Thyroid gland (tissue), 4 donors: ENCODE measurements at places on chromosomes 11 and 22.

DNA sequence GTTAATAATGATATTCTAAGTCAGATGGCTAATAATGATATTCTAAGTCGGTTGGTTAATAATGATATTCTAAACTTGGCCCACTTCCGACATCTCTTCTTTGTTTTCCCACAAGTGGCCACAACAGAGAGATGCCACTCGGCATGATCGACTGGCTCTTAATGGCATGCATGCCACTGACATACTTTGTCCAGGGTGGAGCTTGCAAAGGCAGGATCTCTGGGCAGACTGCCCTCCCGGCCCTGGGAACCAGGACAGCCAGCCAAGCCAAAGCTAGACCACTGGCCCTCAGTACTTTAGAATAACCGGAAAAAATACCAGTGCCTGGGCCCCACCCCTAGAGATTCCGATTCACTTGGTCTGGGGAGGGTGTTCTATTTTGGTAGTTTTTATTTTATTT, 78.1 kb downstream of the KIAA1671 start:
- H3K36me3 ChIP-seq, result no peaks in the 10 kb centered on the region
- H3K27me3 ChIP-seq, result no peaks in the 10 kb centered on the region
- no peak overlapping the region for H3K4me3 ChIP-seq
- peak overlapping the region; percentile 30 for H3K27ac ChIP-seq
- peaks cover 22% of the 10 kb centered on the region for H3K4me1 ChIP-seq
- peak; percentile 55 for DNase-seq

GRCh38 chr11:27040302-27041115, at the start of gene BBOX1:
BBOX1 (plus strand) TSS chr11:27040815; CDS start chr11:27055431, 14,616 bp downstream.
- peaks cover 20% of the 10 kb centered on the region for H3K4me1 ChIP-seq
- DNase-seq, result peak; percentile 97
- H3K27me3 ChIP-seq, result no peaks in the 10 kb centered on the region
- H3K27ac ChIP-seq, result peak within 1 kb of the TSS; percentile 94
- no peak within 1 kb of the TSS for H3K4me3 ChIP-seq
- H3K36me3 ChIP-seq, result no peaks in the 10 kb centered on the region

GRCh38 chr11:86116386-86116726, 47.5 kb upstream of the PICALM start:
- DNase-seq, result no peak
- H3K4me3 ChIP-seq, result no peak overlapping the region
- no peaks in the 10 kb centered on the region for H3K4me1 ChIP-seq
- H3K27ac ChIP-seq, result no peak overlapping the region

GRCh38 chr11:127651888-127652221, 651.3 kb upstream of the KIRREL3 start:
- no peaks in the 10 kb centered on the region for H3K36me3 ChIP-seq
- H3K27me3 ChIP-seq, result no peaks in the 10 kb centered on the region
- no peaks in the 10 kb centered on the region for H3K4me1 ChIP-seq
- H3K27ac ChIP-seq, result no peak overlapping the region
- H3K4me3 ChIP-seq, result no peak overlapping the region

DNA sequence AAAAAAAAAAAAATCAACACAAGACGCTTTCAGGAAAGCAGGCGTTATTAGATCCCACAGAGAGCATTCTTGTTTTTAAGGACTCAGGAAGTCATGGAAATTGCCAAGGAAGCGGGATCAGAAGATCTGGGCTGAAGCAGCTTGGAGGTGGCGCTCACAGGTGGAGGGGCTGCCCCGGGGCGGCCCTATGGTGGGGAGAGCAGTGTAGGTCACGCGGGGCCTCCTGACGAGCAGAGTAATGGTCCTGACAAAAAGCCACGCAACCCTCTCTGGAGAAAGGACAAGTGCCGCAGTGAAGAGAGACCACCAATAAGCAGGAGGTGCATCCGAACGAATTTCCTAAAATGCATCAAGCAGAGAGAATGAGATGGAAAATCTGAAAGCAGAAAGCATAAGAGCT, 407.0 kb downstream of the BRD1 start:
- DNase-seq, result no peak
- H3K4me3 ChIP-seq, result no peak overlapping the region
- H3K36me3 ChIP-seq, result no peaks in the 10 kb centered on the region
- no peak overlapping the region for H3K27ac ChIP-seq

DNA sequence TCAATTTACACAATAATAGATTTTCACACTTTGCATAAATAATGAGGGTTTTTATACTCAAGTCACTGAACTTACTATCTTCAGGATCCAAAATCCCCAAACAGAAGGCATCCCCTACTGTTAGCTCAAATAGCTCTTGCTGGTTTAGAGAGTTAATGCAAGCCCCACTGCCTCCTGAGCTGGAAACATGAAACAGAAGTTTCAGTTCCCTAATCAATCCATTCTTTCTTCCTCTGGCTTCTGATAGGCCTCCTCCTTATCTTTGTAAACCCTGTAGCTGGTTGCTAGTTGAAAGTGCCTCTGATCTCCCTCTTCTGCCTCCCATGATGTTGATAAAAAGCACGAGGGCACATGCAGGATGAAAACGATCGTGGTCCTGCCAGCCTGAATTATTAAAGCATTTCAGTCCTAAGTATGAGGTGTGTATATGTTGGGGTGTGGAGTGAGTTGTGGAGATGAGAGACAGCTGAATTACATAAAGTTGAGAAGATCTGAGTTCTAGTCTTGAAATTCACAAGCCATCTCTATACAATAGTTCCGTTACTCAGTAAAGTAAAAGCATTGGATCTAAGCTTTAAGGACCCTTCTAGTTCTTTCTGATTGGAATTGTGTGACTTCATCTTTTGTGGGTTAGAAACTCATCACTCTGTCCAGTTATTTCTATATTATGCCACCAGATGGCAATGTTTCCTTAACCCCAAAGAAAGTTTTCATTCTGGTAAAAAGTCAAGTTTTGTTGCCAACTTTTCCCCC, 35.0 kb upstream of the EHF start:
- no peak overlapping the region for H3K27ac ChIP-seq
- H3K4me1 ChIP-seq, result peaks cover 6% of the 10 kb centered on the region
- no peaks in the 10 kb centered on the region for H3K36me3 ChIP-seq

- no peak overlapping the region for H3K27ac ChIP-seq
- no peak for DNase-seq
- no peaks in the 10 kb centered on the region for H3K27me3 ChIP-seq
- no peaks in the 10 kb centered on the region for H3K36me3 ChIP-seq
- no peak overlapping the region for H3K4me3 ChIP-seq
Measured at GRCh38 chr22:28574159-28574788, 105.4 kb downstream of the TTC28 start.

DNA sequence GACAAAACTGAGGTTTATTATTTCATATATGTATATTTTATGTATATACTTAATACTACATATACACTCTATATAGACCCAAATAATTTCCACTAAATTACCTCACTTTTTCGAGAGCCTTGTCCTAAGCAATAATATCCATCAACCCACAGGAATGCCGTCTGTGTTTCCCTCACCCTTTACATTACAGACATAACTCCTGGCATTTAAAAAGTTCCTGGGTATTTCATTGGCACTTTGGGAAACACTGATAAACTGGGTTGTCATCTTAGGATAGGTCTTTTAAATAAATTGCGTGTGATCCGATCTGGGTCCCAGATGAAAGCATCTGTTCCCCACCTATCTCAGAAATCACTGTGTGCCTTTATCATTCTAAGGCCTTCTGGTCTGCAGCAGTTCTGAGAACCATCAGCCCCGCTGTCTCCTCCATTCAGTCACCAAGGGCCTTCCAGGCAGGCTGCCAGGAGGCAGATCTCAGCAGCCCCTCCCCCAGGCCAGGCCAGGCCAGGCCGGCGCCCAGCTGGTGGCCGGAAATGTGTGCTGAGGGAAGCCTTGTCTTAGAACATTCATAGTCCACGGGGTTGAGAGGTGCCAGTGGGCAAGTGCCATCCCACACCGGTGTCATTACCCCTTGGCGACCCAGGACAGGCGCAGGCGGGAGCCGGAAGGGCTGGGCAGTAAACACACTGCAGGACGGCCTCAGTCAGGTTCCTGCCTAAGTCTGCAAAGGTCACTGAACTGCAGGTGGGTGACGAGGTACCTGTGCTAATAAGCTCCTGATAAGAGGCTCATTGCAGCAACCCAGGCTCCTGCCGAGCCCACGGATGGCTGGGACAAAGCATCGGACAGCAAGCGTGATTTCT, 3.3 kb downstream of the FGF19 start:
- no peak overlapping the region for H3K4me3 ChIP-seq
- peaks cover 9% of the 10 kb centered on the region for H3K4me1 ChIP-seq
- DNase-seq, result peak; percentile 91
- no peaks in the 10 kb centered on the region for H3K36me3 ChIP-seq
- peaks cover 28% of the 10 kb centered on the region for H3K27me3 ChIP-seq
- H3K27ac ChIP-seq, result no peak overlapping the region

GRCh38 chr11:94196363-94196762, 67.7 kb downstream of the PANX1 start:
- no peaks in the 10 kb centered on the region for H3K36me3 ChIP-seq
- H3K4me3 ChIP-seq, result no peak overlapping the region
- no peak overlapping the region for H3K27ac ChIP-seq
- H3K27me3 ChIP-seq, result no peaks in the 10 kb centered on the region
- no peak for DNase-seq
- no peaks in the 10 kb centered on the region for H3K4me1 ChIP-seq

- peaks cover 8% of the 10 kb centered on the region for H3K36me3 ChIP-seq
- peak; percentile 69 for DNase-seq
- H3K4me1 ChIP-seq, result peaks cover 5% of the 10 kb centered on the region
- H3K27me3 ChIP-seq, result no peaks in the 10 kb centered on the region
Measured at GRCh38 chr11:76524919-76525318, 80.1 kb downstream of the EMSY start.

- H3K27ac ChIP-seq, result no peak overlapping the region
- no peaks in the 10 kb centered on the region for H3K36me3 ChIP-seq
- no peaks in the 10 kb centered on the region for H3K27me3 ChIP-seq
- no peak overlapping the region for H3K4me3 ChIP-seq
- no peaks in the 10 kb centered on the region for H3K4me1 ChIP-seq
Measured at GRCh38 chr11:134071306-134071705, 2.4 kb downstream of the JAM3 start.

- H3K27ac ChIP-seq, result no peak overlapping the region
- DNase-seq, result no peak
- no peaks in the 10 kb centered on the region for H3K27me3 ChIP-seq
- no peak overlapping the region for H3K4me3 ChIP-seq
Measured at GRCh38 chr11:132743601-132744000, 788.7 kb downstream of the OPCML start.

GRCh38 chr22:49197505-49197904, 630.2 kb downstream of the BRD1 start:
- H3K27ac ChIP-seq, result no peak overlapping the region
- H3K36me3 ChIP-seq, result no peaks in the 10 kb centered on the region
- no peaks in the 10 kb centered on the region for H3K4me1 ChIP-seq
- no peak overlapping the region for H3K4me3 ChIP-seq

DNA sequence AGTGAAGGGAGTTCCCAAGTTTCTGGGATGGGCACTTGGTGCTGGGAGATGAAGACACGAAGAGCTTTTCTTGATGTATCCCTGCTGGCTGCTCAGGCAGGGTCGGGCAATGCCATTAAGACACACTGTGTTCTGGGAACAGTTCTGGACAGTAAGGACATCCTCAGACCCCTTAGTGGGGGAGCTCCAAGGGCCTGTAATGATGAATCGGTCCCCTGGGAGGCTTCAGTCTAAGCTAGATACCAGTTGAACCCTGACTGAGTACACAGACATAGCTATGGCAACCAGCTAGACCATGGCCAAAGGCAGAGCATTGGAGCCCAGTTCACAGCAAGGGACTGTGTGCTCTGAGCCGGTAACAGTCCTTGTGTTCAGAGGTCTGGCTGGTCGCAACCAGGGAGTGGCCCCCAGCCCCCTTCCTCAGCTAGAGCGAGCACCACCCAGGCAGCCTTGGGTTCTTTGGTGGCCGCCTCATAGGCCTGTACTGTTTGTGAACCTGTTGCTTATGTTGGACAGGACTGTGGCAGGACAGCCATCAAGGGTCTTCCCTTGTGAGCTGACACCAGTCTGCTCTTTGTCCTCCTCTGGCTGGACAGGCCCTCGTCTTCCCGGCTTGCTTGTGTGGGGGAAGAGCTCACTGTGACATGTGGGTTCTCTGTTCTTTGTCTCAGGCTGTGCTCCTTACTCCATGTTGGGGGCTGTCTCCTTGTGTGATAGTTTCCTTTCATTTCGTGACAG, 25.0 kb downstream of the MED15 start:
- no peak overlapping the region for H3K4me3 ChIP-seq
- no peak overlapping the region for H3K27ac ChIP-seq
- H3K36me3 ChIP-seq, result no peaks in the 10 kb centered on the region
- no peak for DNase-seq
- peaks cover 52% of the 10 kb centered on the region for H3K4me1 ChIP-seq

DNA sequence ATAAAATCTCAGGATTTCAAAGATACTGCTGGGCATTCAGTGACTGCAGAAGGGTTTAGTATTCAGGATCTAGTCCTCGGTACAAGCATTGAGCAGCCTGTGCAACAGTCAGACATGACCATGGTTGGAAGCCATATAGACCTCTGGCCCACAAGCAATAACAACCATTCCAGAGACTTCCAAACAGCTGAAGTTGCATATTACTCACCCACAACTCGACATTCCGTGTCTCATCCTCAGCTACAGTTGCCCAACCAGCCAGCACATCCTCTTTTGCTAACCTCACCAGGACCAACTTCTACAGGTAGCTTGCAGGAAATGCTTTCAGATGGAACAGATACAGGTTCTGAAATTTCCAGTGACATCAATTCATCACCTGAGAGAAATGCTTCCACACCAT, 156.8 kb downstream of the C11orf91 start:
- H3K27ac ChIP-seq, result no peak overlapping the region
- no peaks in the 10 kb centered on the region for H3K4me1 ChIP-seq
- H3K27me3 ChIP-seq, result no peaks in the 10 kb centered on the region

DNA sequence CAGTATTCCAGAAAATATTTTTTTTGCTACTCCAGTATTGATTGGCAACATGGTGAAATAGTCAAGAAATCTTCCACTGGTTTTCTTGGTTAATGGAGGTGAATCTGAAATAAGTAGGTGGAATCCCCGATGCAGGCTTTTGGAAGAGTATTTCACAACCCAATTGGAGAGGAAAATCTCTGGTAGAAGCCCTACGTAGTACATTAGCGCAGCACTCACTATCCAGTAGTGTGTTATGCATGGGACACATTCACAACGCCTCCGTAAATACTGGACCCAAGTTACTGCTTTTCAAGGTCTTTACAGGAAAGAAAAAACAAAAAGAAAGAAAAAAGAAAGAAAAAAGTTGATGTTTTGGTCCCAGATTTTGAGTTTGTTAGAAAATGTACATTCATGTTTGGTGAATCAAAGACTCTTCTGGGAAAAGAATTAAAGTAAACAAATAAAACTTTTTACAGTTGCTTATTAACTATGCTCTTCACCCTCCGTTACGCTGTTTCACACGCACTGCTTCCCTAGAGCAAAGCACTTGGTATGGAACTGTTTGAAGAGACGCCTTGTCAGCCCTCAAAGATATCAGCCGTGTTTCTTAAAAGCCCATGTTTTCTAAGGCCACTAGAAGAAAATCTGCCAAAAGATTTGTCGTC, 170.4 kb upstream of the CTSC start:
- no peaks in the 10 kb centered on the region for H3K4me1 ChIP-seq
- no peak overlapping the region for H3K4me3 ChIP-seq
- DNase-seq, result no peak
